ENCODE measurements at places on chromosomes 3 and 15. TPM values are rescaled to one million over a fixed set of nuclear protein-coding genes. Genes with fewer than 3 reads are reported as not detected.

DNA sequence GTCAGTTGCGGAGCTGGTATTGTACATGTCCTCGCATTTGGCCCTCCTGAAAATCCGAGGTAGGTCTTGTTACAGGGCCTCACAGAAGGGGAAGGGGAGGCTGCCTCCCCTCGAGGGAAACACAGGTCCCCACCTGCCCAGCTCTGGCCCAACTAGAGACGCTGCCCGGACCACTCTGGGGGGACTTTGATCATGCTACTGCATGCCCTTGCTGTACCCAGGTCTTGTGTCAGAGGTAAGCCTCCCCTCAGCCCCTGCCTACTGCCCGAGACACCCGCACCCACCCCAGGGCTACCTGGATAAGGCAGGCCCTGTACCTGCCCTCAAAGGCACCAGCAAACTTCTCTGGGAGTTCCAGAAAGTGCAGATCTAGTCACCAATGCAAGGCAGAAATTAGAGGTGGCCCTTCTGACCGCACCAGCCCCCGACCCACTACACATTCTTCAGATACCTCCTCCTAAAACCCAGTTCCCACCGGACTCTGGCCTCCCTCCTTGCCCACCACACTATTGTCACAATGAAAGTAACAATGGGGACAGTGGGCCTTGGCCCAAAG lies 981 bp upstream of the SCAP start:
- DNase-seq: no peak

- no peak for DNase-seq
Observed at GRCh38 chr3:157823050-157823449, 283.2 kb downstream of the SHOX2 start.

The LRRC34 gene
- not detected for total RNA-seq

- DNase-seq: no peak
Observed at GRCh38 chr15:101020945-101021344, 101.8 kb downstream of the LRRK1 start.

GRCh38 chr15:67161881-67162280 lies 92.6 kb downstream of the AAGAB start:
- no peak for DNase-seq

The MASP1 gene
- not detected for total RNA-seq

DNA sequence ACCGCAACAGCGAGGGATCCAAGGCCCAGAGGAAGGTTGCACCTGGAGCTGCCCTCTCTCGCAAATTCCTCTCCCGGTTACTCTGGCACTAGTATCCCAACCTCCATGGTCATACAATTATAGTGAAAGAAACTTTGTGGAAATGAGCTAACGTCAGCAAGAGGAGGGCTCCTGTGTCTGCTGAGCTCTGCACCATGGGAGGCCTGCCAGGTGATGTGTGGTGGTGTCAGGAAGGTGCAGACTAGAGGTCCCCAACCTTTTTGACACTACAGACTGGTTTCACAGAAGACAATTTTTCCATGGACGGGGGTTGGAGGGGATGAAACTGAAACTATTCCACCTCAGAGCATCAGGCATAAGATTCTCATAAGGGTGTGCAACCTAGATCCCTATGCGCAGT lies 13.2 kb upstream of the IQCF6 start:
- no peak for DNase-seq

DNA sequence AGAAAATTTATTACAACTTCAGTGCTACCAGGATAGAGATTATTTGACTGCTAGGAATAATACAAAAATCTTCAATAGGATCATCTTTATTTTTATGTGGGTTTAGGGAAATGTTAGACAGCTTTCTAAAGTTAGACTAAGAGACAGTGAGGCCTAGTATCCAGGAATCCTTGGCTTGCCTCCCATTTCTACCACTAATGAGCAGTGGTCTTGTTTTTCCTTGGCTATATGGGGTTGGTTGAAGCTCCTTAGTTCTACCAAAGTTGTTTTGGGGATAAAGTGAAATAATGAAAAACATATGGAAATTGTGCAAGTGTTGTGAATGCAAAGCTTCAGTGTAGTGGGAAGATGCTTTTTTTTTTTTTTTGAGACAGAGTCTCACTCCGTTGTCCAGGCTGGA lies 16.8 kb downstream of the AP4E1 start:
- no peak for DNase-seq

- DNase-seq: no peak
Observed at GRCh38 chr15:60774829-60775463, 296.0 kb upstream of the ICE2 start.

GRCh38 chr3:45807681-45808540 lies 11.6 kb upstream of the SLC6A20 start:
- no peak for DNase-seq

- DNase-seq: no peak
Observed at GRCh38 chr3:180283251-180283650, 246.5 kb upstream of the PEX5L start.

DNA sequence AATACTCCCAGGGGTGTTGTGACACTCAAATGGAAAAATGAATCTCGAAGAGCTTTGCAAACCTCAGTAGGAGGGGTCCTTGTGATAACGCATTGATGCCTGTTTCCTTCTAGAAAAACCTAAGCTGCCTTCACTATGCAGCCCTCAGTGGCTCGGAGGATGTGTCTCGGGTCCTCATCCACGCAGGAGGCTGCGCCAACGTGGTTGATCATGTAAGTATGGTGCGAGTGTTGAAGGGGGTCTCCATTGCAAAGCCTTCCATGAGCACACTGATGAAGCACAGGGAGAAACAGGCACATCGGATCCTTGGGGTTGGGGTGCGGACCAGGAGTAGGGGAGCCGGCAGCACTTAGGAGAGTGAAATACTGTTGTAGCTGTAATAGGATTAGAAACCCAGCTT lies 22.3 kb downstream of the ANKDD1A start:
- DNase-seq: no peak

- DNase-seq: no peak
Observed at GRCh38 chr3:194112120-194113106, 23.5 kb upstream of the HES1 start.

The PRSS50 gene
- total RNA-seq: not detected

The ALG3 gene
- total RNA-seq: 22.6 TPM

DNA sequence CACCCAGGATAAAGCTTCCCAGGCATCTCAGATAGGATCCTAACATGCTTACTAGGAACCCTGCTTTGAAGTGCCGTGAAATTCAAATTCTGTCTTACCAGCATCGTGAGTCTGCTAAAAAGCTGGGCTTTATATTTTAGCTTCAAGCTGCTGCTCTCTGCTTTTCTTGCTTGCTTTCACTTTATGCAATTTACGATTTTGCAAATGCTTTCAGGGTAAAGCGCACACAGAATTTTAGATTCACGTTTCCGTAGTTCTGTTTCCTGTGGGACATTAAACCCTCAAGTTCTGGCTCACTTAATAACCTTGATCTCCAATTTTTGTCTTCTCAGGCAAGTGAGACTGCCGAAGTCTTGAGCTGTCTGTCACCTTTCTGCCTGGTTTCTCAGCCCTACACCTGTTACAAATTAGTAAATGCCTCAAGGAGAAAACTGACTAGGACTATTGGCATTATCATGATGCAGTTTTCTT lies 170.5 kb upstream of the TGFBR2 start:
- peak; percentile 15 for DNase-seq
